Stimulated activated CD4-positive, alpha-beta T cell treated with anti-CD3 and anti-CD28 coated beads, Interleukin-2, amount 100 ng/mL, for 48 hours (primary cell): ENCODE measurements at places on chromosomes 16 and 17.

DNA sequence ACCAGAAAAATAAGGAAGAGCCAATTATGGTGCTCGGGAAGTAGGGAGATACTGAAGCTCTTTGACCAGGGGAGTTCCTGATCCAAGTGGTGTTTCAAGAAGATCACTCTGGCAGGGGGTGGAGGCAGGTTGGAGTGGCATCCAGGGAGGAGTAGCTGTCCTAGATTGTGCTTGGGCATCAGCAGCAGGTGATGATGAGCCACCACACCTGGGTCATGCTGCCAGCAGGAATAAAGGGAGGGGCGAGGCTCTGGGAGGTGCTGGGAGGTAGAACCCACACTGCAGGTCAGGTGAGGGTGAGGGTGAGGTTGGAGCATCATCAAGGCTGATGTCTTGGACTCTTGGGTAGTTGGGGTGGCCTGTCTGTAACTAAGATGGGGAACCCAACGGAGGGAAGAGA lies 35.4 kb upstream of the ADGRG1 start:
- DNase-seq = no peak

- DNase-seq = no peak
Observed at GRCh38 chr16:12311309-12311708, 334.8 kb downstream of the SNX29 start.

- no peak for DNase-seq
Observed at GRCh38 chr17:39487946-39488345, 26.7 kb downstream of the CDK12 start.

DNA sequence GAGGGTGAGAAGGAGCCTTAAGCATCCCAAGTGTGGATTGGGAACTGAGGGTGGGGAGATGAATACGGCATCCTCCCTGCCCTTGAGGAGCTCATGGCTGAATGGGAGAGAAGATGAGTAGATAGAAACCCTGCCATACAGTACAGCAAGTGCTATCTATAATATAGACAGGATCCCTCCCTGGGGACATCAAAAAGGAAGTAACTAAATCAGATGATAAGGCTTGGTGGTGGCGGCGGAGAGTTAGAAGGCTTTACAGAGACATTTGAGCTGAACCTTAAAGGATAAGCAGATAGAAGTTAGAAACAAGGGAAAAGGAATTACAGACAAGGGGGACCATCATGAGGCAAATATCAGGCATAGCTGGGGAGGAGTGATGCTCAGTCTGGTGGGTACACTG lies 67.5 kb upstream of the TMEM132E start:
- no peak for DNase-seq

DNA sequence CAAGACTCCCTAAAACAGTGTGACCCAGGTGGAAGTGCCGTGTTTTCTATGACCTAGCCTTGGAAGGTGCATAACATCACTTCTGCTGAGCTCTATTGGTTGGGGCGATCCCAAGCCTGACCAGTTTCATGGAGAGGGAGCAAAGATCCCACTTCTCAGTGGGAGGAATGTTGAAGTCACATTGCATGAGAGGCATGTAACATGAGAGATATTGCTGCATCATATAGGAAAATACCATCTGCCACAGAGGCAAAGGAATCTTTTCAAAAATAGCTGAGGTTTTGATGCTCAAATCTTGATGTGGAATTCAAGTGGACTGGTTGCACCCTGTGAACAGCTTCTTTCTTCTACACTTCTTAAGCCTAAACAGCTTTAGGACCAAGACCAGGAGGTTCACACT lies 56.4 kb upstream of the NLRP1 start:
- no peak for DNase-seq

- no peak for DNase-seq
Observed at GRCh38 chr16:68395815-68396214, 52.5 kb downstream of the SMPD3 start.

DNA sequence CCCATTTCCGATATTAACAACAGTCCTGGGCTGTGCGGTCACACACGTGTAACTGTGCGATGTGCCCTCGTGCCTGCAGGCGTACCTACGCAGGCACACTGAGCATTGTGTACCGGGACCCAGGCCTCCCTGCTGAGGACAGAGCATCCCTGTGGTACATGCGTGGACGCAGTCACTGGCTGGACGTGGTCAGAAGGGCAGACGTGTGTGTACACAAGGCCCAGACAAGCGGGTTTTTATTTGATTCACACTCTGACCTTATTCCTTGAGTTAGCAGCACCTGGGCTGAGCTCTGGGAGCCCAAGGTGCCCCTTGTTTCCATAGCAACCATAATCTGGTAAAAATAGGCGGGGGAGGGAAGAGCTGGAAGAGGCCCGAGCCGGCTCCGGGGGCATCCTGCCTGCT lies 19.5 kb downstream of the RAP1GAP2 start:
- no peak for DNase-seq

- DNase-seq = no peak
Observed at GRCh38 chr16:50692999-50693781, at the start of gene NOD2. TSS of gene NOD2 (plus strand) at chr16:50693606. CDS start at chr16:50699496, 5,890 bp downstream.

DNA sequence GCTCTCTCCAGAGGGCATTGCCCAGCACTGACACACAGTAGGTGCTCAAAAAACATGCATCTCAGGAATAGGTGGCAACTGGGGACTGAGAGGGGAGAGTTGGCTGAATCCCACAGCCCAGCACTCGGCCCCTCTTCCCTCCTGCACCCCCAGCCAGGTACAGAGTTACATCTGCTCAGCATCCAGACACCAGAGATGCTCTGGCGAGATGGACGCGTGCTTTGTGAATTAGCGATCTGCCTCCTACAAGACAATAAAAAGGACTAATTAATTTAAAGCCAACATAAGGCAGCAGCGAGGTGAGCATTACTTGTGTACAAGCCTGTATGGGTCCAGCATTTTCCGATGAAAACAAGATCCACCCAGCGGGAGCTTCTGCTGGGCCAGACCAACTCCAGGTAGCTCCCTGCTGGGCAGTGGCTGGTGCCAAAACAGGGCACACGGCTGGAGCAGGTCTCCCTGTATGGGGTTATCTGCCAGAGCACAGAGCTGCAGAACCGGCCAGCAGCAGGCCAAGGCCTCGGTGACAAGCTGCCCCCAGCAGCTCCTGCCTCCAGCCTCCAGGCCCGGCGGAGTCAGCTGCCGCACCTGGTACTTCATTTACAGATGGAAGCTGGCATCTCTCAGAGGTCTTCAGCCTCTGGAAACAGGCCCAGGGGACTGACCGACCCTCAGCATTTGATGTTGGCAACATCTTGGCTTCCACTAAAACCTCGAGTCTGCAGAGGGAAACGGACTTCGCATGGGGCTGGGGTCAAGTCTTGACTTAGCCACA lies 219.7 kb upstream of the SDK2 start:
- DNase-seq = no peak

DNA sequence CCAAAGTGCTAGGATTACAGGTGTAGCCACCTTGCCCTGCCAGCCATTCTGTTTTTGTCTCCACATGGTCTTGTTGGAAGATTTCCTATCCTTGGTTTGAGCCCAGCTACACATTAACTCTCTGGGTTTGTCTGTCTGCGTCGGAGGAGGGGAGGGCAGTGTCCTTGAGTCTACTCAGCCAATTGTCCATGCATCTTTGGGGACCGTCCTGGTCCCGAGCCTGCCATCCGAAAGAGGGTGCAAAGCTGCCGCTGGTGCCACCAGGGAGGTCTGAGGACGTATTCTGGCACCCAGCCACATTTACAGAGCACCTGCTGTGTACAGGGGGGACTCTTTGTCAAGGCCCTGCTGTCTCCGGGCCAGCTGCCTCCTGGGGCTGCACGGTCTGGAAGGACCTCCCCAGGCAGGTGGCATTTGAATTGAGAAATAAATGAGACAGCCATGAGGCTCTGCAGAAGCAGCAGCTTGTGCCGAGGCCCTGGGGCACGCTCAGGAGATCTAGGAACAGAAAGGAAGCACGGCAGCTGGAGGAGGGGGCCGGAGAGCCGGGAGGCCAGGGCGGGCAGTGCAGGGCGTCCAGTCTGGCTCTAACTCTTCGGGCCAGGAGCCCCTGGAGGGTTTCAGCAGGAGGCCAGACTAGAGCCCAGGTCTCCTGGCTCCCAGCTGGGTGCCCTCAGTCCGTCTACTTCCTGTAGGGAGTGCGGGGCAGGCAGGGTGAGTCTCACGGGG lies 1.5 kb downstream of the CYBA start:
- no peak for DNase-seq

DNA sequence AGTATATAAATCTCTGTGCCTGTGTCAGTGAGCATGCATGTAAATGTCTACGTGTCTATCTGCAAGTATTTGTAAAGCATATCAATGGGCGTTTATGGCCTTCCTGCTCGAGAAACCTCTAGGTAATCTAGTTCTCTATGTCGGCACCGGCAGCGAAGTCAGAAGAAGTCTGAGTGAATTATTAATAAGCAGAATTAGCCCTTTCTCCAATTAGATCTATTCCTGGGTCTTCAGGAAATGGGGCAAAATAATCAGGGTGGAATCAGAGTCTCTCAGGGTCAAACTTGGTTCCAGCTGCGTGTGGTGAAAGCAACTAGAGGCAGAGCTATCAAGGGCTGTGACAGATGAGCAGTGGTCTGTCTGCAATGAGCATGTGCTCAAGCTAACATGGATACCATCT lies at the start of gene C17orf78:
Gene C17orf78, plus strand, starts transcription at position 280 of the 400 bp plus-strand sequence. Its CDS starts 108 bp downstream, at position 388.
- no peak for DNase-seq

- peak; percentile 51 for DNase-seq
Observed at GRCh38 chr17:76736349-76737081, 616 bp downstream of the SRSF2 start.

DNA sequence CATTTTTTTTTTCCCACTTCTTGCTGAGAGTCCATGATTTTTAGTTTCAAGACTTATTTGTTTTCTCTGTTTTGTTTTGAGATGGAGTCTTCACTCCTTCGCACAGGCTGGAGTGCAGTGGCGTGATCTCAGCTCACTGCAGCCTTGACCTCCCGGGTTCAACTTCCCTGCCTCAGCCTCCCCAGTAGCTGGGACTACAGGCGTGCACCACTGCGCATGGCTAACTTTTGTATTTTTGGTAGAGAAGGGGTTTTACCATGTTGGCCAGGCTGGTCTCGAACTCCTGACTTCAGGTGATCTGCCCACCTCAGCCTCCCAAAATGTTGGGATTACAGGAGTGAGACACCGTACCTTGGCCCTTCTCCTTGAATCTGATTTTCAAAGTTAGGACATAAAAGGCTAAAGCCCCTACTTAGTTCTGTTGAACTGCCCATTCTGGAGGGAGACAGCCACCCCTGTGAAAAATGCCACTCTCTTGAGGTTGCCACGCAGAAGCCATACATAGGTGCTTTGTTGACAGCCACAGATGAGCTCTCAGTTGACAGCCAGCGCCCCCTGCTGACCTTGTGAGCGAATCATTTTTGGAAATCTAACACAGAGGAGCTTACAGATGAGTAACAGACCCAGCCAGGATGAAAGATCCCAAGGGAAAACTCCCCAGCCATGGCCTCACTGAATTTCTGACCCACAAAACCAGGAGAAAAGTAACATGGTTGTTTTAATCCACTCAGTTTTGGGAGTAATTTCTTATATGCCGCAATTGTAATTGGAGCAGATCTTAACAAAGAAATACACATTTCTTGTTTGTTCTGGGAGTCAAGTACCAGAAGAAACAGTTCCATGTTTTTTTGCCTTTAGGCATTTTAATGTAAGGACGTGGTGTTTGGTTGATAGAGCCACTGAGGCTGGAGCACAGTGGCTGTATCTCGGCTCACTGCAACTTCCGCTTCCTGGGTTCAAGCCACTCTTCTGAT lies 38.8 kb downstream of the PKD1L3 start:
- DNase-seq = peak; percentile 85

DNA sequence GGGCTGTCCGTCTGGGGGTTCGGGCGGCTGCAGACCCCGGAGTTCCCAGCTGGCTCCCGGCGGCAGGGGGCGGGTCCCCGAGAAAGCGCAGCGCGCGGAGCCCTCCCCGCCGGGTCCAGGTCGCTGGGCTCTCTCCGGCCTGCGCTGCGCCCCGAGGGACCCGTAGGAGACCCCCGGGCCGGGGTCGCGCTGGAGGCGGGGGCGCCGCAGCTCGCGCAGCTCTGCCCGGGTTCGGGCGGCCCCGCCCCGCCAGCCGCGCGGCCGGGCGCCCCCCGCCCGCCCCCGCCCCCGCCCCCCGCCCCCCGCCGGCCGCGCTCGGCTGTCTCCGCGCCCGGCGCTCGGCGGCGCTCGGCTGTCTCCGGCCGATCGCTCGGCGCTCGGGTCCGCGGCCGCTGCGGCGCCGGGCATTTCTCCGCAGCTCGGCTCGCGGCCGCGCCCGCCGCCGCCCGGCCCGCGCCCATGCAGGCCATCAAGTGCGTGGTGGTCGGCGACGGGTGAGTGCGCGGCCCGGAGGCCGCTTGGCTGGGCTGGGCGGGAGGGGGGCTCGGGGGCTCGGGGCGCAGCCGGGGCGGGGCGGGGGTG lies at the start of gene RAC3:
Gene RAC3, plus strand, starts transcription at position 376 of the 582 bp plus-strand sequence. Its CDS starts 84 bp downstream, at position 460.
- no peak for DNase-seq

DNA sequence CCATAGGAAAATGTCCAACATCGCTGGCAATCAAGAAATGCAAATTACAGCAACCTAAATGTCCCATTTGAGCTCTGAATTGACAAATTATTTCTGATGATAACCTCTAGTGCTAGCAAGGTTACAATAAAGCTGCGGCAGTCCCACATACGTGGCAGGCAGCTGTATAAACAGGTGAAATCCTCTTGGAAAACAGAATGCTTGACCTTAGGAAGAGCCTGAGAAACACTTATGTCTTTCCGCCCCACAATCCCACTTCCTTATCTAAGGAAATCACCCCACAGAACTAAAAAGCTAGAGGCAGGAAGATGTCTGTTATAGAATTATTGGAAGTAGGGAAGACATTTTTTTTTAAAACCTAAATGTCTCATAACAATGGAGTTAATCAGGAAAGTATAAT lies 154.3 kb downstream of the KATNIP start:
- no peak for DNase-seq

- DNase-seq = no peak
Observed at GRCh38 chr16:56349711-56350161, 75.6 kb downstream of the AMFR start.

GRCh38 chr17:61221181-61221580 lies 178.5 kb upstream of the TBX2 start:
- DNase-seq = no peak

GRCh38 chr16:78437352-78437968 lies 338.0 kb downstream of the WWOX start:
- DNase-seq = peak; percentile 37

GRCh38 chr16:20799599-20799998 lies 6.7 kb downstream of the ERI2 start:
- DNase-seq = no peak

DNA sequence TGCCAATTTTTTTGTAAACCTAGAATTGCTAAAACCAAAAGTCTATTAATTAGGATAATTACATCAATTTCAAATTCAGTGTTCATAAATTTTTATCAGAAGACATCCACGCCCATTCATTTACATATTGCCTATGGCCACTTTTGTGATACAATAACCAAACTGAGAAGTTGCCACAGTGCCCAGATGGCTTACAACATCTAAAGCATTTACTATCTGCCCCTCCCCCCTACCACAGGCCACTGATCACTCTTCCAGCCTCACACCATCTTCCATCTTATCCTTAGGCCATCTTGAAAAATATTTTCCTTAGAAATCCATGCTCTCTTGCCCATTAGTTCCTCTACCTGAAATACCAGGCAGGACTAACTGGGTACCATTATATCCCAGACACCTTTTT lies 6.3 kb upstream of the PRKAR1A start:
- DNase-seq = no peak

GRCh38 chr17:41029633-41030245 lies at the start of gene KRTAP1-4:
TSS of gene KRTAP1-4 (minus strand) at chr17:41030195. CDS start at chr17:41030078, 117 bp downstream.
- no peak for DNase-seq
